ENCODE measurements at places on chromosomes 3 and 15.

- no peak for DNase-seq
These were observed 205.9 kb downstream of the P3H2 start for GRCh38 chr3:189914799-189915198.

- DNase-seq: no peak
These were observed 93.4 kb upstream of the UMPS start for GRCh38 chr3:124636863-124637296.

DNA sequence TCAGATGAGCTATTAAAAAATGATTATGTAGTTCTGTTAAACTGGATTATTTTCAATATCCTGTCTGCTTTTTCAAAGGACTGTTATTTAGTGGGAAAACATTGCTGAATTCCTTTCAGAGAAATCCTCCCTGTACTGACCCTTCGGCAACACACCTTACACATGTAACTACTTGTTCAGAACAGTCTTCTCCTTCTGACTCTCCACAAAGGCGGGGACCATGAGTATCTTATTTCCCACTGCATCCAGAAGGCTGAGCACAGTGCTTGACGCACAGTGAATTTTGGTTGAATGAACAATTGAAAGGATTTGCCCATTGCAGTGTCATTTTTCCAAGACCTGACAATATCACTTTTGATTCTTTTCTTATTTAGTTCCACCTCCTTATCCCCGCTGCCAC lies 23.1 kb upstream of the CFAP161 start:
- DNase-seq: no peak

- no peak for DNase-seq
These were observed 56.5 kb downstream of the NEK11 start for GRCh38 chr3:131082871-131083863.

DNA sequence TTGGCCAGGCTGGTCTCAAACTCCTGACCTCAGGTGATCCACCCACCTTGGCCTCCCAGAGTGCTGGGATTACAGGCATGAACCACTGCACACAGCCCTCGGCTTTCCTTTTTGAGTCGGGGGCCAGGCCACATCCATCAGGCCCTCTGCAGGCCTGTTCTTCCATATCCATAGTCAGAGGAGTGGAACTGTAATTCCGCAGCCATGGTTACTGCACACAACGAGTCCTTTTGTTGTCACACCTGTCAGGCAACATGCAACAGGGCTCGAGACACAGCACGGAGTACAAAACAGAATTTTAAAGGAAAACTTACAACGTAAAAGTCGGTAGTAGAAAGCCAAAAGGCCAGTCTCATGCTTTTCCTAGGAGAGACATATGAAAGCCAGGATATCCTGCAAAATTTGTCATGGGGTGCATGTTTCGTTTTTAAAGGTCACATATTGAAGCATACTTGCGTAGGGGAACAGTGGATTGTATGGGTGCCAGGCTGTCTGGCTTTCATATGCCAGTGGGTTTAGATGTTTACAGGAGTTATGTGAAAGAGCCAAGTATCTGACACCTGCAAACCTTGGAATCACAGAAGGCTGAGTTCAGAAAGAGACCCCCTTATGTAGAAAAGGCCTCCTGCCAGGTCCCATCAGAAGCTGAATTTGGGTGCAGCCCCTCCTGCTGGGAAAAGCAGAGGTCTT lies 63.2 kb upstream of the LPP start:
- DNase-seq: no peak

GRCh38 chr3:101829874-101830273 lies 19.4 kb upstream of the NFKBIZ start:
- DNase-seq: no peak

- DNase-seq: no peak
These were observed 10.9 kb upstream of the RTP1 start for GRCh38 chr3:187186375-187186774.

DNA sequence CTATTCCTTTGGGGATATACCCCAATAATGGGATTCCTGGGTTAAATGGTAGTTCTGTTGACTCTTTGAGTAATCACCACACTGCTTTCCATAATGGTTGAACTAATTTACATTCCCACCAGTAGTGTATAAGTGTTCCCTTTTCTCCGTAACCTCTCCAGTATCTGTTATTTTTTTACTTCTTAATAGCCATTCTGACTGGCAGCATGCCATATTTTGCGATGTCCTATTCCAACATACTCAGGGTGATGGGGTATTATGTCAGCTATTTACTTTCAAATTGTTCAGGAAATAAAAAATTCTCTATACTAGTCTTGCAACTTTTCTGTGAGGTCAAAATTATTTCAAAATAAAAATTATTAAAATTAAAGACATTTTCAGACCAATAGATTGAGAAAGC lies 9.1 kb upstream of the PARP14 start:
- DNase-seq: no peak

GRCh38 chr3:84959470-84960271 lies 882 bp downstream of the CADM2 start:
- peak; percentile 8 for DNase-seq

GRCh38 chr15:49832511-49832910 lies 211.7 kb downstream of the DTWD1 start:
- no peak for DNase-seq

DNA sequence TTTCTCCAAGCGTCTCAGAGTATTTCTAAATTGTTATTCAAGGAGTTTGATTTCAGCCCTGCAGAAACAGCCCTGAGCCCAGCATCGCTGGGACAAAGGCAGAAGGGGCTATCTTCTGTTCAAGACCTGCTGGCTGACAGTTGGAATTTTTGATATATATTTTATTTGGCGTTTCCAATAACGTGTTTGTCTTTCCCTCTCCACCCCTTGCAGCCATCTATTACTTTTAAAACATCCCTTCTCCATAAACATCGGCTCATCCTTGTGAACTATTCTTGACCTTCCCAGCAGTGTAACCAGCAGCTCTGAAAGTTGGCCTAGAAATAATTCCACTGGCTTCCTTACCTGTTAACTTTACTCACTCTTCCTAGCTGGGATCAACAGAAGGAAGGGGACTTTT lies 5.5 kb upstream of the MEIS2 start:
- DNase-seq: no peak

DNA sequence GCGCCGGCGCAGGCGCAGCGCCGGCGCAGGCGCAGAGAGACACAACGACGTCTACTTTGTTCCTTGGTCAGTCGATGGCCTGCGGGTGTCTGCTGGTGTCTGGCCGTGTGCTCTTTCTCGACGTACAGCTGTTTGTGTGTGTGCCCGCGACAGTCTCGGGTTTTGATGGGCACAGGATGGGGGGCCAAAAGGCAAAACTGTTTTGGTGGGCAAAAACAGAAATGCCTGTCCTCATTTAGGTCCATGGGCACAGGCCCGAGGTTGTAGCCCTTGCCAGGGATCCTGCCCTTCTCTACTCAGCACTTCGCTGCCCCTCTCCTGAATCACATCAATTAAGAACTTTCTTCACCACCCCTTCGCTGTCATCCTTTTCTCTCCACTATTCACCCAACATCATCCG lies 184.8 kb upstream of the CHL1 start:
- DNase-seq: no peak

- no peak for DNase-seq
These were observed 7.1 kb upstream of the LXN start for GRCh38 chr3:158679547-158680000.

DNA sequence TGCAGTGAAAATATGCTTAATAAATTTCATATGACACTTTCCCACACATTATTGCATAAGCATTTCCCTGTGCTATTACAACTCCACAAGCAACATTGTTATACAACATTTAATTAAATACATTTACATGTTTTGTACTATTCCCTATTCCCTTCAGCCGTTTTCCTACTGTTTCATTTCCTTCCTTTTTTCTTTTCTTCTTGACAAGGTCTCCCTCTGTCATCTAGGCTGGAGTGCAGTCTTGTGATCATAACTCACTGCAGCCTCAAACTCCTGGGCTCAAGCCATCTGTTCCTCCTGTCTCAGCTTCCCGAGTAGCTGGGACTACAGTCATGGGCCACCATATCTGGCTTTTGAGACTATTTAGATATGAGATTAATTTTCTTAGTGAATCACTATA lies 254.7 kb downstream of the NFKBIZ start:
- DNase-seq: no peak
